ENCODE measurements at places on chromosomes 4 and X.

GRCh38 chrX:40506201-40506985 lies 74.4 kb upstream of the ATP6AP2 start:
- no peak for DNase-seq

DNA sequence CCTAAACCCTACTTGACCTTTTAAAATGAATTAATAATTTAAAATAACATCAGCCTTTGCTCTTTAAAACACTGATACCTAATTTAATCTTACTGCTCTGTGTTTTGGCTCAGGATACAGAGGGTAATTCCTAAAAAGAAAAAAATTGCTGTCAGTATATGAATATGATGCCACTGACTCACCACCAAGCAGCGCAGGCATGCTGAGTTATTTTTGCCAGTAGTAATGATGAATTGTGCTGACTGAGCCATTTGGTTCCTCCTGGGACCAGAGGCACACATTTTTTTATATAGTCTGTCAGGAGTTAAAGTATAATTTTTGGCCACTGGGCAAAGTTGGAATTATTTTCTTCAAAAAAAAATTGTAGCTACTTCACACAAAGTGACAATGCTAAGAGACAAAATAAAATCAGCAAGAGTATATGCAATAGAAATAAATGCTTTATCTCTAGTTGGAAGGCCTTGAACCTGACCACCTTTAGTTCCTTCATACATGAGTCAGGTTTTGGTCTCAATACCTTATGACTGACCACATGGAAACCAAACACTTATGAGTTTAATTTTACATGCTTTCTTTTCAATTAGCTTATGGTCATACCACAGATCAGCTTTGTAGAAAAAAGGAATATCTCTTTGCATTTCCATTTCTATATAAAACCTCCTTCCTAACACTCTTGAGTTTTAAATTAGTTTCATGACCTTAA lies 115.1 kb downstream of the PPP3CA start:
- peak; percentile 83 for DNase-seq

GRCh38 chr4:82430193-82430963 lies at the start of the genes ENOPH1 and HNRNPDL:
TSS of gene ENOPH1 (plus strand) at chr4:82430590. CDS start at chr4:82430830, 240 bp downstream.
TSS of gene HNRNPDL (minus strand) at chr4:82430462. CDS start at chr4:82429690, 772 bp downstream.
- DNase-seq: peak; percentile 97

DNA sequence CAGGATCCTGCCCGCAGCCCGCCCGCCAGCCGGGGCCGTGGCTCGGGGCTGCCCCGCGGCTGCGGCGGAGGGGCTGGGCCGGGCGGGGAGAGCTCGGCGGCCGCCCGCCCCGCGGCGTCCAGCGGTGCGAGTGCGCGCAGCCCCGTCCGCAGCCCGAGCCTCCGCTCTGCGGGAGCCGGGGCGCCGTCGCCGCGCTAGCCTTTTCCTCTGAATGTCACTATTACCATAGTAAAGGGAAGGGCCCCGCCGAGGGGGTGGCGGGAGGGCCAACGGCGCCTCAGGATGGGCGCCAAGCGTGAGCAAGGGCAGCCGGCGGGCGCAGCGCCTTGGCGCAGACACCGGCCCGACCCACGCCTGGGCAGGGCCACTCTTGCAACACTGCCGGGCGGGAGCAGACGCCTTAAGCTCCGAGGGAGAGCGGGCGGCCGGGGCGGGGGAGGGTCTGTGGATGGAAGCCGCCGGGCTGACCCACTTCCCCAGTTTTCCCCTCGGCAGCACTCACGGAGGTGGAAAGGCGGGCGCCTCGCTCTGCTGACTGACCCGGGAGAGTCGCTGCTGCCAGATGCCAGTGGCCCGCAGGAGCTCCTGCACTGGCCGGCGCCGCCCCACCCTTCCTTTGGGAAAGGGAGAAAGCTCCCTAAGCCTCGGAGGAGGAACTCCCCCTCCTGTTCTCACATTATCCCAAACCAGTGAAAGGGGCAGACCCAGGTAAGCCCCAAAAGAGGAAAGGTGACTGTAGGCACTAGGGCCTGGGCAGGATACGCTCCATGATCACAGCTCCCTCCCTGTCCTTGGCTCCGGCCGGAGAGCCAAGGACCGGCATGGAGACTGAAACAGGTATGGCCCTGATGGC lies 329.4 kb downstream of the HNRNPD start:
- peak; percentile 84 for DNase-seq

GRCh38 chr4:179750374-179750773 lies 2308.1 kb upstream of the AGA start:
- no peak for DNase-seq

GRCh38 chrX:11100281-11101035 lies 10.7 kb upstream of the HCCS start:
- peak; percentile 72 for DNase-seq

DNA sequence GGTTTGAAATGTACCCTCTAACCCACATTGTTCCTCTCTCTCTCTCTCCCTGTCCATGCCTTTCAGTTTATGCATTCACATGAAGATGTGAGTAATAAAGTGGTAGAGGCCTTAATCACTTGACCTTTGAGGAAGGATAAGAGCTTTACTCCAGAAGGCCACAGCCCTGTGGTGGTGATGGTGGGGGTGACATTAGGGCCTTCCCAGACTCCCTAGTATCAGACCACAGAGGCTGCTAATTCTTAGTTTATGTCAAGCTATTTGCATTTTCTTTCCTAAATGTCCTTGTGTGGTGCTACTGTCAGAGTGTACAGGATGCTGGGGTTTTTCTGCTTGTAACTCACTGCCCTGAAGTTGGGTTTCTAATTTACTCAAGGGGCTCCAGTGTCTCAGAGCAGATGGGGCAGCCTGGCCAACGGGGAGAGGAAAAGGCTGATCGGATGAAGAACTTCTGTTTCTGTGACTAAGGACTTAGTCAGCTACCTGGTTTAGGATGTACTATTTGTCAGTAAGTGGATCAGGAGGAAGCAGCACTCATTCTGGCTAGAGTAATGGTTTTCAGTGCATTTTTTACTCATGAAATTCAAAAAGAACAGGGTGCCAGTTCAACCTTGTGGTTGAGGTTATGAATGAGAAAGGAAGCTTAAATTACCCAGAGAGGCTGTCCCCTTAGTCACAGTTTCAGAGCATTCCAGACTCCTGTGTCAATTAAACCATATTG lies 509.6 kb upstream of the DIPK2B start:
- DNase-seq: peak; percentile 62

DNA sequence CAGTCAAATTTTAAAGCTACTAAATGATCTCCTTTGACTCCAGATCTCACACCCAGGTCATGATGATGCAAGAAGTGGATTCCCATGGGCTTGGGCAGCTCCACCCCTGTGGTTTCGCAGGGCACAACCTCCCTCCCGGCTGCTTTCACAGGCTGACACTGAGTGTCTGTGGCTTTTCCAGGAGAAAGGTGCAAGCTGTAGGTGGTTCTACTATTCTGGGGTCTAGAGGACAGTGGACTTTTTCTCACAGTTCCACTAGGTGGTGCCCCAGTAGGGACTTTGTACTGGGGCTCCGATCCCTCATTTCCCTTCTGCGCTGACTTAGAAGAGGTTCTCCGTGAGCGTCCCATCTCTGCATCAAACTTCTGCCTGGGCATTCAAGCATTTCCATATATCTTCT lies 845.2 kb downstream of the PCDH18 start:
- no peak for DNase-seq

DNA sequence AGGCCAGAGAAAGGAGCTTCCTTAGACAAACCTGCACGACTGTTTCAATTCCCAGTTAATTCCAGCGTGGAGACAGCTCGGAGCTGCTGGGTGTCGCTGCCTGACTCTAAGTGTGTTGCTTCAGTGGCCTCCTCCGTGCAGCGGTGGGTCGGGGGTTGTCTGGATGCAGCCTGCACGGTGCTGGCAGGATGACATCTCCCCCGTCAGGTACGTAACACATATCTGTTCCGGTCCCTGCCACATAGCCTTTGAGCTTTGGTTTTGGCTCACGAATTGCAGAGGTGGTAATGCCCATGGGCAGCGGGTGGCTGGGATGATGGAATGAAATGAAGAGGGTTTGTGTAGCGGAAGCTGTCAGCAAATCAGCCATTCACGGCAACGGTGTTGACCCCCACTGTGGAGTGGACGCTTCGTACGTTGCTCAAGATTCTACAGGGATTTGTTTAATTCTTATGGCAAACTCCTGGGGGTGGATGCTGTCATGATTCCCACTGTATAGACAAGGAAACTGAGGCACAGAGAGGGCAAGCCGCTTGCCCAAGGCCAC lies 33.7 kb upstream of the HMX1 start:
- DNase-seq: no peak

DNA sequence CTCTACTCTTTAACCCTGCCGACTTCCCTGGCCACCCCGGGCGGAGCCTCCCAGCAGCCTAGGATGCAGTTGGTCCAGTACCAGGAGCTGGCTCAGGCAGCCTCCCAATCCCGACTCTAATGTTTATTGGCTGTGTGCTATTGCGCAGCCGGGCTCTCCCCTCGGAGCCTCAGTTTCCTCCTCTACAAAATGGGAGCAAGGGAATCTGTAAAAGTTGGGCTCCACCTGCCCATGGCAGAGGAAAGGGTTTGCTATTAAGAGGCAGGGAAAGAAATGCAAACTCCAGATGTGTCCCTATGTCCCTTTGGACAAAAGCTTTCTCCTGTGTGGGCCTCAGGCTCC lies 140.8 kb upstream of the PJA1 start:
- DNase-seq: no peak

GRCh38 chr4:138698641-138699040 lies 316.9 kb upstream of the NOCT start:
- no peak for DNase-seq

DNA sequence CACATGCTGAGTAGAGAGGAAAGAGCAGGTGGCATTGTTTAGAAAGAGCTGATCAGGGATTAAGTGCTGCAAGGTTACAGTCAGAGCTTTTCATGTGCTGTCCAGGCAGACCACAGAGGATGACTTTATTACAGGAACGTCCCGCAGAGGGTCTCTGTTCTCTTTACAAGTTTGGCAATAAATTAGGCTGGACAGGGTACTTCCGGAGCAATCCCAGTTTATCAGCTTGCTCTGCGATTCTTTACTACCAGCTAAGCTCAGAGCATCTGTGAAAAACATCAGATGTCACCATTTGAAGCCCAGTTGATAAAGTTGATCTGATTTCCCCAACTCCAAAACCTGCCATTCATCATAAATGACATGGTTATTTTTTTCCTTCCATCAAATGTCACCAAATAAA lies 633.1 kb downstream of the NLGN4X start:
- no peak for DNase-seq

GRCh38 chr4:159047478-159048165 lies 55.3 kb upstream of the RAPGEF2 start:
- no peak for DNase-seq

GRCh38 chrX:130915302-130915701 lies 12.3 kb upstream of the ENOX2 start:
- DNase-seq: no peak

- DNase-seq: no peak
These were observed 247.2 kb upstream of the MTMR8 start for GRCh38 chrX:64642482-64642881.

DNA sequence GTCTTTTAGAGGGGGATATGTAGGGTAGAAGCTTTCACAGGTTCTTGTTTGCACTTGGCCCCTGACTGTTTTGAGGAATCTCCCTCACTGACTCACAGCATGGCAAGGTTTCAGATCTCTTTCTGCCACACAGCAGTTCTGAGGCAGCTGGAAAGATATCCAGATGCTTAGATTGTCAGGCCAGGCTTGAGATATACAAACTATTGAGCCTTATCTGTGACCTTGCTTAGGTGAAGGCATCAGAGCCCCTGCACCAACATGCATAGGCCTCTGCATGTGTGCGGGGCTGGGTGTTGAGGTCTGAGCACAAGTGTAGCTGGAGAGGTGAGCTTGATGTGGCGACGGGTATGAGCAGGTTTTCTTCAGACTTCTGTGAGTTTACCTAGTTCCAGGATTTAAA lies 80.9 kb upstream of the MSANTD1 start:
- DNase-seq: no peak

GRCh38 chr4:139596034-139596683 lies 40.1 kb upstream of the SETD7 start:
- DNase-seq: peak; percentile 57

GRCh38 chr4:113687067-113687718 lies 74.3 kb downstream of the CAMK2D start:
- no peak for DNase-seq

DNA sequence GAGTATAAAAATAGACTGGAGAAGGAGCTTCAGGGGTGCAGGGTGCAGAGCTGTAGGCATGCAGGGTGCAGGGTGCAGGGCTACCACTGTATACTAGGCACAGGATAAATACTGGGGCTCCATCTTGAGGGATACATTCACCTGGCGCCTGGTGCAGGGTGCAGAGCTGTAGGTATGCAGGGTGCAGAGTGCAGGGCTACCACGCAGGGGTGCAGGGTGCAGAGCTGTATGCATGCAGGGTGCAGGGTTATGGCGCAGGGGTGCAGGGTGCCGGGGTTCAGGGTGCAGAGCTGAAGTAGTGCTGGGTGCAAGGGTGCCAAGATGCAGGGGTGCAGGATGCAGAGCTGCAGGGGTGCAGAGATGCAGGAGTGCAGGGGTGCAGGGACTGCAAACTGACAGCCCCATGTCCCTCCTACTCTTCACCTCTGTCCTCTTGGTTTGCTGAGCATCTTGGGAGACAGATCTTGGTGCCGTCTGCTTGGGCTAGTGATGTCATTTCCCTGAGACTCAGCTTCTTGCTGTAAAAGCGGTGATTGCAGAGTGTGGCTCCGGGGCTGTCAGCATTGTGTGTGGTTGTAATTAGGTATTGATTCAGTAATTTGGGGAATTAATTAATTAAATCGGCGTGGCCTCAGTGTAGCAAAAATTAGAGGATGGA lies 91.2 kb downstream of the ADRA2C start:
- DNase-seq: no peak

DNA sequence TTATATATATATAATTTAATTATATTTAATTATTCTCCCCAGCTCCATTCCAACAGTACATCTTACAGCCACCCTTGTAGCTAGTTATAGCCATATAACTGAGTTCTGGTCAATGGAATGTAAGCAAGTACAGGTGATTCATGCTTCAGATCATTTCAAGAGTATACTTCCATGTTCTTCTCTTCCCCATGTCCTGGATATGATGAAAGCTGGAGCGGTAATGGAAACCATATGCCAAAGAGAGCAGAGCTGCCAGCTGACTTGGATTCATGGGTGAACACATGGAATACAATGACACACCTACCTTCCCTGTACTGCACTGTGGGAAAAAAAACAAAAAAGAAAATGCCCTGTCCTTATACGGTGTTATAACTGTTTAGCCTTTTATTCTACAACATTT lies 17.5 kb upstream of the CORIN start:
- peak; percentile 16 for DNase-seq

DNA sequence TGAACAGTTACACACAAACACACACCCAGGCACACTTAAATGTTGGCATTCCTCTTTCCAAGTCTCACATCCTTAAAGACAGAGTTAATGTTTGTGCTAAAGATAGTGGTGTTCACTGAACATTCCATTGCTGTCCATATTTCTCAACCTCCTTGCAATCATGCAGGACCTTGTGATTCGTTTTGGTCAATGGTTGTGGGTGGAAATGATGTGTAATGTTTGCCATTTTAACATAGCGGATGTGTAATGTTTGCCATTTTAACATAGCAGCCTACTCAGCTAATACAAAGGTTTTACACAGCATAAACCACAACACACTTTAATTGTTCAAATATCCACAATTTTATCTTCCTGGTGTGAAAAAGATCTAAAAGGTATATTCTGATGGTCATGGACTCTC lies 93.9 kb downstream of the CEP44 start:
- no peak for DNase-seq
